ENCODE measurements at places on chromosomes 2 and 18. TPM values are rescaled to one million over a fixed set of nuclear protein-coding genes. Genes with fewer than 3 reads are reported as not detected.

DNA sequence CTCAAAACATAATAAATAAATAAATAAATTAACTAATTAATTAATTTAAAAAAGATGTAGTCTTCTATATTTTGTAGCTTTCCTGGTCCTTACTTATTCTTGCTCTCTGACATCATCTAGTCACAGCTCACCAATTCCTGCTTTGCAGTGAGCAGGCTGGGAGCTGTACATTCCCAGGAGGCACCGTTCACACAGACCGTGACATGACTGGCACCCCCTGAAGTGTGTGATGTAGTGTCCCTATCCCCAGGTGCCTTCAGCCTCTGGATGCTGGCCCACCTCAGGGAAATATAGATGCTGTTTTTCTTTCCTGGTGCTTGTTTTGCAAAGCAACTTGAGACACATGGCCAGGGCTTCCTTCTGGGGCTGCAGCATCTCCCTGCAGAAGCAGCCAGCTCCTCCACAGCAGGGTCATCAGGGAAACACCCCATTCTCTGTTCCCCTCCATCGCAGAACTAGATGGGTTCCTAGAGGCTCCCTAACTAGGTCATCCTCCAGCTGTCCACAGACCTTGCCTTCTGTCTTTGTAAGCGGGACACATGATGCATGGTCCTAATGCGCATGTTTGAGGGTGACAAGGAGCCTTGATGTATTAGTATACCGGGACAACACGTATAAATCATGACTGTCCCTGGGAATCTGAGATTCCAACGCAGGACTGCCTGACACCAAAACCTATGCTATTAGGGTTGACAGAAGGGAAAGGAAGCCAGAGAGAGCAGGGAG is 76.4 kb downstream of the RHOB start:
- DNase-seq = no peak

GRCh38 chr2:47310801-47311560 is 92.0 kb upstream of the MSH2 start:
- peak; percentile 62 for DNase-seq

Gene GPR39
- 22.3 TPM for total RNA-seq

Gene ANKRD62
- total RNA-seq = 0.73 TPM

DNA sequence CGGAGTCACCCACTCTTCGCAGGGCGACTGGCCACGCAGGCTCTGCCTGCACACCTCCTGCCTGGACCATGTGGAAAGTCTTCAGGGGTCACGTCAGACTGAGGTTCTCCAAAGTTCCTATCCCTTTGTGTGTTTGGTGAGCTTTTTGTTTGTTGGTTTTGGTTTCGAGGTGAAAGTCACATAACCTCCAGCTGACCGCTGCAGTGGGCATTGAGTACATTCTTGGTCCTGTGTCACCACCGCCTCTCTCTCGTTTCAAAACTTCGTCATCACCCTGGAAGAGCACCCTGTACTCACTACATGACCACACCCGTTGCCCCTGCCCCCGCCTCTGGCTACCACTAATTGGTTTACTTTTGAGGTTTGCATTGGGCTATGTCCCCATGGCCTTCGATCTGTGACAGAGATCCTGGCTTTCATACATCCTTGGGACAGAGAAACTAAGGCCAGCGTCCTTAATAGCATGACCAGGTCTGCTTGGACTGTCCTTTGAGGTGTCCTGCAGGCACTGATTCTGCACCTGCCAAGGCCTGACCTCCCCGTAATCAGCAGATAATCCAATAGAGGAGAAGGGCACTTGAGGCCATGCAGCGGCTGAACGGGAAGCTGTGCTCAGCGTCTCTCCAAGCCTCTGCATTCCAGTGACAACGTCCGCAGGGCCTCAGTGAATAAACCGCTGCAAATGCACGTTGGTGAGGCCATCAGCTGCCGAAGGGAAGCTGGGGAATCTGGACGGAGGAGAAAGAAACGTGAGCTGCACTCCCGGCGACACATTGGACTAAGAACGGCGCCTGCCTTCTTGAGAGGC is 46.8 kb downstream of the SH3BP4 start:
- no peak for DNase-seq

DNA sequence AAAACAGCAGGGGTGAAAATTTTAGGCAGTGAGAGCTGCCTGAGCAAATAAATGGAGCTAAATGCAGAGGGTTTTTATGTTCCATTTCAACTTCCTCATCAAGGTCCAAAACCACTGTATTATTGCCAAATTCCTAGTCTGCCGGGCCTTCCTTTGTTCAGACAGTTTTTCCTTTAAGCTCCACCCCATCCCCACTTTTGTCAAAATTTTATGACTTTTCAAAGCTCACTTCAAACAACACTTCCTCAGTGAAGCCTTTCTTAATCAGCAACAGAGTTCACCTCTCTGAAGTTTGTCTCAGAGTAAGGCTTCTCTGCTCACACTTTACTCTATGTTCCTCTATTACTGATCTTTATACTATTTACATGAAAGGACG is 81.3 kb downstream of the CERKL start:
- DNase-seq = no peak

- DNase-seq = no peak
Observed at GRCh38 chr18:58496231-58496630, 132.7 kb downstream of the ALPK2 start.

- no peak for DNase-seq
Observed at GRCh38 chr18:48885266-48885923, 65.4 kb downstream of the SMAD7 start.

Gene SYT4
- total RNA-seq = 0.46 TPM

Gene EMILIN2
- 18.1 TPM for total RNA-seq

DNA sequence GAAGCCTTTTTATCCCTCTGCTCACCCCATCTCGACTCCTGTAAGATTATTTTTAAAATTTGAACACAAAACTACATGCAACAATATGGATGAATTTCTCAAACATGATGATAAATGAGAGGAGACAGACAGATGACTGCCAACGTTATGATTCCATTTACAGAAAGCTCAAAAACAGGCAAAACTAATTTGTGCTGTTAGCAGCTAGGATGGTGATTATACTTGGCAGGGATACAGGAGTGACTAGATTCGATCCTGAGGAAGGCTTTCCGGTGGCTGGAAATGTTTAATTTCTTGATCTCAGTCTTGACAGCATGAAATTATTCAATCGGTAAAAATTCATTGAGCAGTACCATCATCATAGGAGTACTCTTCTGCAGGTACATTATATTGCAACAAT is 163.4 kb upstream of the SH3BP4 start:
- DNase-seq = no peak

GRCh38 chr2:49619804-49620203 is 465.5 kb upstream of the FSHR start:
- DNase-seq = no peak

Gene STPG4
- 0.47 TPM for total RNA-seq

Gene CCT4
- 69.6 TPM for total RNA-seq

DNA sequence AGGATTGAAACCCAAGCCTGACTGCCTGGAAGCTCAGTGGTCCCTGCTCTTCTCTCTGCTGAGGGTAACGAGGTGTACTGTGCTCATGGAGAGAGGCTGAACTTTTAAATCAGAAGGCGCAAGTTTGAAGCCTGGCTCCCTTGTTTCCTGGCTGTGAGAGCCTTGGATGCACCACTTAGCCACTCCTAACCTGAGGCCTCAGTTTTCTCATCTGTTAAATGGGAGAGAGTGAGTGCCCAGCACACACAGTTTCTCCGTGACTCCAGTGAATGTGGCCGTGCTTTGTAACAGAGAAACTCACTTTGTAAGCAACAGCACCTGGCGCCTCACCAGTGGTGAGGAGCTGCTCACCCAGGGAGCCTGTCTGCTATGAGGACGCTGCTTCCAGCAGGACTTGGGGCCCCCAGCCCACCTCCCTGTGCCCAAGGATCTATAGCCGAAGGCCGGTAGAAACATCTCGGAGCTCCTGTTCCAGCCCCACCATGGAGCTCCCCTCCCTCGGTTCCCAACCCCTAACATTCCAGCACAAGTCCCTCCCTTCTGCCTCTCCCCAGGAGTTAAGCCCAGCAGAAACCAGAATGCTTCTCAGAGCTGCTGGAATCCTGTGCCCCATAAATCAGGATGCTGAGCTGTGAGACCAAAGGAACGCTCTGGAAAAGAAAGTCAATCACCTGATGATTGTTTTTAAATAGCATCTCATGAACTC is 20.3 kb upstream of the KCNK3 start:
- no peak for DNase-seq

Gene CIDEA
- not detected for total RNA-seq

Gene EVA1A
- total RNA-seq = 0.87 TPM

DNA sequence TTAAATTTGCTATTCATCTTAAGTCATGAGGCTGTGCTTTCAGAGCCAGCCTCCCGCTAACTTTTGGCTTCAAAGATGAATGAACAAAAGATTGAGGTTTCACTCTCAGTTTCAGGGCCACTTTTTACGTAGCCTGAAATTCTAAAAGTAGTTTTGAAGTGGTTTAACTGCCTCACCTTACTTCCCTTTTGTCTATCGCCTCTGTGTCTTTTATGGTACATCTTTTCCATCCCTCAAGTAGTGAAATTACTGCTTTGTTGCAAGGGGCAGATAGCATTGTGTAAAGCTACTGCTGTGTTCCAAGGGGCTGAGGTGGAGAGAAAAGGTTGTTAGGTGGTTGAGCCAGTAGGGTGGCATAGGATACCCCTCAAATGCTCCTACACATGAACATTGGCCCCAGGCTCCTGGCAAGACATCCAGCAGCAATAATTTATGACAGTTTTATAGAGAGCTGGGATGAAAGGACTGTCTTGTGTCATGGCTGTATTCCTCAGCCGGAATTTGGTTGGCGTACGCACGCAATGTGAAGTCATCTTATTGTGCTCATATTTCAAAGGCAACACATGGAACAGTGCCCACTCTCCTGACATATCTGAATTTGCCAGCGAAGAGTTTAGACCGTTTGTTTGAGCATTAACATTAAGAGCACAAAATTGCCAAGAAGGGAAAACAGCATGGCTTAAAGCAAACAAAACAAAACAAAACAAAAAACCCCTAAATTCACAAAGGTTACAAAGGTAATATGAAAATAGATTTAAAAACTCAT is 32.2 kb downstream of the QPCT start:
- peak; percentile 67 for DNase-seq

Gene RBM43
- total RNA-seq = 3.1 TPM

DNA sequence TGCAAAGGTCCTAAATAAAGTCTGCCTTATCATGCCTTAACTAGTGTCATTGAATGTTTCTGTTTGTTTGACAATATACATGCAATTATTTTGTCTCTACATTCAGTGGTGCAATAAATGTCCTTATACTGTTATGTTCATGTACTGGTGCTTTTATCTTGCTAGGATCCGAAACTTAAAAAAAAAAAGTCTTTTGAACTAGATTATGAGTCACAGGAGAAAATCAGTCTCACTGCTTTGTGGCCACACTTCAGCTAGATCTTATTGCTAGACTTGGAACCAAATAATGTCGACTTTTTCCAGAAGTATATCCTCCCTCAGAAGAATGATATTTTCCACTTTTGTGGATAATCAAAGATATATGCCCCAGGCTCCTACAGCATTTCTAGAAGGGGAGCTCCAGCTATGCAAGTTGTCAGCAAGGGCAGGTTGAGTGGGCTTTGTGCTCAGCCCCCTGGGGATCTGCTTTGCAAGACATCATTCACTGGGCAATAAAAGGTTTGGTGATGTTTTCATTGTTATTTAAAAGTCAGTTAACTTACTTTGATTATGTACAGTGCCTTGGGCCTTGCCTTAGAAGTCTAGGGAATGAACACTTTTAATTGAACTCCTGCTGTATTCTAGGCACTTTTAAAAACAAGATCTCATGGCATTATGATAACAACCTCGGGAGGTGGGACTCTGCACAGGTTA is 157.1 kb upstream of the LRRTM1 start:
- no peak for DNase-seq

DNA sequence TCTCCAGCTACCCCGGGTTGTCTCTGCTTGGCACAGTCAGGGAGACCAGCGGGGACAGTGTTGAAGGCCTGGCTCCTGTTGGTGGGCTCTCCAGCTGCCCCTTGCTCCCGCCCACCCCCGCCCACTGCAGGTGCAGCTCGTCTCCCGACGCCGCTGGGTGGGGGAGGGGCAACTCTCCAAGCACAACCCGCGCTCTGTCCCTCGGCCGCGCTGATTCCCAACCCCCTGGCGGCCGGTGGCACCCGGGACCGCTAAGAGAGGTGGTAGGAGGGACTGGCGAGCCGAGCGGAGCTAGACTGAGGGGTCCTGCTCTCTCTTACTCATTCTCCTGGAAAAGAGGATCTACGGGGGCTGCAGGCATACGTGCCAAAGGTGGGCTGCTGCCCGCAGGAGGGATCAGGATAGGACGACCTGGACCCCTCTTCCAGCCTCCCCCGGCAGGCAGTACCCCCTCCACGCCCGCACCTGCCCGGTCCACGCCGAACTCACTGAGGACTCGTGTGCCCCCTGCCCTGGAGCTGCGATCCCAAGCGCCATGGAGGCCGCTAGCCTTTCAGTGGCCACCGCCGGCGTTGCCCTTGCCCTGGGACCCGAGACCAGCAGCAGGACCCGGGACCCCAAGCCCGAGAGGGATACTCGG is 44.5 kb downstream of the DDX18 start:
- DNase-seq = no peak

GRCh38 chr18:37698508-37699040 is 133.0 kb upstream of the CELF4 start:
- no peak for DNase-seq

GRCh38 chr2:127636248-127637235 is 9.4 kb upstream of the GPR17 start:
- peak; percentile 67 for DNase-seq

DNA sequence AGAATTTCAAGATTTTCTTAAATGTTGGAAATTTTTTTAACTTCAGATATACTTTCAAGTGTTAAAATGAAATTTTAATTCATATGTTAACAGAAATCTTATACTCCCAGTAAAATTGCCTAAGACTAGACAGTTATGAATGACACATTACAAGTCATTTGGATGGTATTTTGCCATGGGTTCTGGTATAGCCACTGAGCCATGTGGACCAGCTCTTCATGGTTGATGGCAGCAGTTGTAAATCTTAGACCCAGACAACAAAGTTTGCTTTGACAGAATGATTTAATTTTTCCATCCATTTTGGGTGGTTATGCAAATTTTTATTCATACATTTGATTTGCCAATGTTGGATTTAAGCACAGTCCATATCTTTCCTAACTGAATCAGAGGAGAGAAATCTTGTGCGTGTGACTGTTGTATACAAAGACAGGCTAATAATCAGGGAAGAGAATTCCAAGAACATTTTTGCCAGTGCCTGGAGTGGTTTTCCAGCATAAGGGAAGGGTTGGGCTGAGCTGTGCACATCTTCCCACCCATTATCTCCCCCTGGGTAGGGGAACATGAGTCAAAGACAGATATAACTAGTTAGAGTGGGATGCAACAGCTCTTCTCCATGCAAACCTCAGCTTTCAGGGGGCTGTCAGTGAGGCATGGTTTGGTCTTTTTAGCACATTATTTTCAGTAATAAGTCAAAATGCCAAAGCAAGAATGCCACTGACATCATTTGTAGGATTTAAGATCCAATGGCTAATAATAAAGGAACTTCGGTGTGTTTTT is 28.1 kb upstream of the INPP4A start:
- DNase-seq = no peak

Measured in left colon (tissue), 2 donors.